ENCODE measurements at places on chromosomes 12 and 14.

- DNase-seq = no peak
Measured at GRCh38 chr14:28375295-28375694, 391.3 kb upstream of the FOXG1 start.

DNA sequence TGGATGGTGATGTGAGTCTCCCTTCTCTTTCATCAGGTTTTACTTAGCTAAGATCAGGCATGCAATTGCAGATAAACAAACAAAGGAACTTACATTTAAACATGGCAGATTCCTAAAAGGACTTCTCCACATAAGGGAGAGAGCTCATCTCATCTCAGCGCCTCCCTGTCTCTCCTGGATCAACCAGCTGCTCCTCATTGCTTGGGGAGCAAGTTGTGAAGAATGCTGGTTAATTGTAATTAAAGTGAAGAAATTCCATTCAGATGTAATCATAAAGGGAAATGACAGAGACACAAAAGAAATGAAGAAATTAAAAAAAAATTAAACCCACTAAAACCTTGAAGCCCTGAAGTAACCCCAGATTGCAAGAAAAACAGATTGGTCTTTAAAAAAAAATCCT lies 104.4 kb upstream of the DIO2 start:
- no peak for DNase-seq

DNA sequence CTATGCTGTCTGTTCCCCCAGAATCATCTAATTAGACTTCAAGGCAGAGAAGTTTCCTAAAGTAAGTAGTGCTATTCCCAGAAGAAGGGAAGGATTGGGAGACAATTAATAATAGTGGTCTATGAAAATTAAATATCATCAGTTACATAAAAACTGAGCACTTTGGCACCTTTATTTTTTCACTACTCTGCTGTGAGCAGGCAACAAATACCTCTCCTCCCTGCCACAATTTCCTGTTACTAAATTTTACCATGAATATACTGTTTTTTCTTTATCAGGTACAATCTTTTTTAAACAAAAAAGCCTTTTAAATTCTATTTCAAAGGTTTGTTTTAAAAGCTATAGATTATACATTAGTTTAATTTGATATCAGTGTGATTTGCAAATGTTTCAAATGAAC lies 29.4 kb upstream of the KRAS start:
- DNase-seq = no peak

GRCh38 chr12:68602720-68603119 lies 8.0 kb upstream of the RAP1B start:
- DNase-seq = no peak

DNA sequence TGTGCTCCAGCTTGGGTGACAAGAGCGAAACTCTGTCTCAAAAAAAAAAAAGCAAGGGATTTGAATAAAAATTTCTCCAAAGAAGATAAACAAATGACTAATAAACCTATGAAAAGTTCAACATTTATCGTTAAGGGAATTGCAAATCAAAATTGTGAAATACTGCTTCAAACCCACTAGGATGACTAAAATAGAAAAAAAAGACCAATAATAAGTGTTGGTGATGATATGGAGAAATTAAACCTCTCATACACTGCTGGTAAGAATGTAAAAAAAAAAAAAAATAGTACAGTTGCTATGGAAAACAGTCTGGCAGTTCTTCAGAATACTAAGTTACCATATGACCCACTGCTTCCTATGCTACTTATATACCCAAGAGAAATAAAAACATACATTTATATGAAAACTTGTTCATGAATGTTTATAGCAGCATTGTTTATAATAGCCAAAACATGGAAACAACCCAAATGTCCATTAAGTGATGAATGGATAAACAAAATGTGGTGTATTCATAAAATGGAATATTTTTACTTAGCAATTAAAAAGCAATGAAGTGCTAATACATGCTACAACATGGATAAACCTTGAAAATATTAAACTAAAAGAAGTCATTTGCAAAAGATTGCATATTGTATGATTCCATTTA lies 39.4 kb upstream of the TMPRSS12 start:
- DNase-seq = no peak

- DNase-seq = no peak
Measured at GRCh38 chr12:47722941-47723631, 2.2 kb downstream of the ENDOU start.

- no peak for DNase-seq
Measured at GRCh38 chr12:98743362-98743953, 98.4 kb downstream of the APAF1 start.

GRCh38 chr14:22220427-22220826 lies 368.6 kb downstream of the DAD1 start:
- DNase-seq = no peak

DNA sequence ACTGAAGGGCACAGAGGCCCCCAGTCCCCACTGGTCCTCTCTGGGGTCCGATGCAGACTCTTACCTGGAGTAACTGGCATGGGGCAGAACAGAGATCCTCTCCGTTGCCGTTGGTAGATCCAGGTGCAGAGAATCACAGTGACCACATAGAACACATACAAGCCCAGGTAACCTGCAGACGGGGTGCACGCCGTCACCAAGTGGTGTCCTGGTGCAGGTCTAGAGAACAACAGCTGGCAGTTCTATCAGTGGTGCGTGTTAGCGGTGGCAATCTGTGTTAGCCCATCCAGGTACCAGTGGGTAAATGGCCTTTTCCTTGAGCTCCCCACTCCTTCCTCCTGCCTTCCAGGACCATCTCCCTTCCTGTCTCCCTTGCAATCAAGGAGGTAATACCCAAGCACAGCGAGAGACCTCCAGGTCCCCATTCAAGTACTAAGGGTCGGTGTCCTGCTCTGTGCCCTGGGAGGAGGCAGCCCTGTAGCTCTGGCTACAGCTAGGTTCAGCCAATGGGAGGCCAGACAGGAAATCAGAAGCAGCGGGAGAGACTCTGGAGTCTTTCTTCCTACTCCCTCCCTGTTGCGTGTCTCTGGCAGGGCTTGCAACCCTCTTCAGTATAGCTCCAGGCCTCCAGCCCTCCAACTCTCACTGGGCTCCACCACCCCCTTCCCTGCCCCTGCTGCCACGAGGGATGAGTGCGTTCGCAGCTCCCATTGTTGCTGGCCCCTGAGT lies 15.8 kb downstream of the SLC8B1 start:
- no peak for DNase-seq

DNA sequence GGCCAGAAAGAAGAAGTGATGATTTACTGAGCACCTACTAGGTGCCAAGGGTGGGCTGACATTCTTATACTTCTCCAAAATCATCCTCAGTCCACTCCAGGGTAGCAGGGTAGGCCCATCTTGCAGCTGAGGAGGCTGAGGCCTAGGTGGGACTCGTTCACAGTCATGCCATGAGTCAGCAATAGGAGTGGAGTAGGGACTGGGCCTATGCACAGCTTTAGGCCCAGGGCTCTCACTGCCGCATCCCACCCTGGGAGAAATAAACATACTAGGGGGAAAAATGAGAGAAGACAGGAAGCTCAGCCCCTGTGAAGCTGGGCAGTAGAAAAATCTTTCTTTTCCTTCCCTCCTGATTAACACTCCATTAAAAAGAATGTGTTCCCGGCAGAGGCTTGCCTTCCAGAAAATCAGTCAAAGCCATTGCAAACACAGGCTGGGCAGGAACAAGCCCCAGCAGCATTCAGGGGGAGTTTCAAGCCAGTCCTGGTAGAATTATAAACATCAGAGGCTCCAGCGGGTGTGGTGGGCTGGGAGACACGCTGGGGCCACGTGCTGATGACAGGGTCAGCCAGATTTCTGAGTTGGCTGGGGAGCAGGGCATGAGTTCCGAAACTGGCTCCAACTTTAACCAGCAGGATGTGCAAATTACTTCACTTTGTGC lies 1.8 kb downstream of the HSPB8 start:
- no peak for DNase-seq

DNA sequence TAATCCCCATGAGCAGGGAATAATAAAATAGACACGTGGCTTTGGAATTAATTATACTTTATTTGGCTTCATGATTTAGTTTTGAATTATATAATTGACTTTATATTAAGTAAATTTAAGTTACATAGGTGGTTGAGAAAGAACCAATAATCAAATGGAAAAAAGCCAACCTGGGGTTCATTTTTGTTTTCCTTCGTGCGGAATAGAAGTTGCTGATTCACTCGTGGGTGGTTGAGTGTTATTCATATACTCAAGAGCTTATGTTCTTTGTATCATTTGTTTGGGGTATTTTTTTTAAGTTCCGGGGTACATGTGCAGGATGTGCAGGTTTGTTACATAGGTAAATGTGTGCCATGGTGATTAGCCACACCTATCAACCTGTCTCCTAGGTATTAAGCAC lies 58.0 kb downstream of the ZNF664 start:
- no peak for DNase-seq

- no peak for DNase-seq
Measured at GRCh38 chr12:470133-470532, 10.4 kb downstream of the B4GALNT3 start.

DNA sequence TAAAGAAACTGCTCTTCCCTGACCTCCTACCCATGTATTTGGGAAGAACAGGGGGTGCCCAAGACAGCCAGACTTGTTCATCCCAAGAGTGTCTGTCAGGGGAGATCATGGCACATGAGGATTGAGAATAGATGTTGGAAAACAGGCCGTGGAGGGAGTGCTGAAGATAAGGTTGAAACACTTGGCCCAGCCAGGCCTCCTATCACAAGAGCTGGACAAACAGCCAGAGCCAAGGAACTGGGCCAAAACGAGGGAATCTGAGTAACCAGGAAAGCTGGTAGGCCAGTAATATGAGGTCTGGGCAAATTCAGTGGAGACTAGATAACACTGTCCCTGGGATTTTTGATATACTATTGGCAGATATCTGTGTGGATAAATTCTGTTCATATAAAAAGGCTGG lies 161.7 kb downstream of the TMX1 start:
- no peak for DNase-seq

GRCh38 chr12:48454667-48455066 lies 17.7 kb upstream of the ANP32D start:
- DNase-seq = no peak

DNA sequence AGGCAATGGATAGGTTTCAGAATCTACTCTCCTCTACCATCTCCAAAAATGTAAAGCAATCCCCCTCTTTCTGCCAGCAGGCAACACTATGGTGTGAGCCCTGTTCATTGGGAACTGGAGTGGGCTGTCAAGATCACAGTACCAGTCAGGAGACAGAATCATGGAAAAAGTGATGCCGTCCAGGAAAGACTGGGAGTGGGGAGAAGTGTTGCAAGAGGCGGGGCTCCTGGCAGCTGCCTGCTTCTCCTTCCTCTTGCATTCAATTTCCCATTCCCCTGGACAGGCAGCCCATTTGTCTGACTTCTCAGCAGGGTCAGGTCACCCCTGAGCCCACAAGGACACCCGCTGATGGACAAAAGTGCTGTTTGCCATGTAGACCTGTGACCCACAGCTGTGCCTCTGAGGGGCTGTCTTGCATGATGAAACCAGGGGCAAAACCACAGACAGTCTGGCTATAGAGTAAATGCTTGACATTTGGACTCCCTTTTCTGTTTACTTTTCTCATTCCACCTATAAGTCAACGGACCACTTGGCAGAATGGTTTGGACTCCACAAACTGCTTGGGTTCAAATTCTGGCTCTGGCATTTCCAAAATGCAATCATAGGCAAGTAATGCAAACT lies 30.1 kb upstream of the RPH3A start:
- DNase-seq = no peak

- no peak for DNase-seq
Measured at GRCh38 chr14:36723530-36723929, 61.9 kb downstream of the PAX9 start.

- DNase-seq = no peak
Measured at GRCh38 chr12:111767362-111768158, 827 bp downstream of the ALDH2 start.

GRCh38 chr12:57461917-57462250 lies 2.3 kb downstream of the GLI1 start:
- DNase-seq = no peak

DNA sequence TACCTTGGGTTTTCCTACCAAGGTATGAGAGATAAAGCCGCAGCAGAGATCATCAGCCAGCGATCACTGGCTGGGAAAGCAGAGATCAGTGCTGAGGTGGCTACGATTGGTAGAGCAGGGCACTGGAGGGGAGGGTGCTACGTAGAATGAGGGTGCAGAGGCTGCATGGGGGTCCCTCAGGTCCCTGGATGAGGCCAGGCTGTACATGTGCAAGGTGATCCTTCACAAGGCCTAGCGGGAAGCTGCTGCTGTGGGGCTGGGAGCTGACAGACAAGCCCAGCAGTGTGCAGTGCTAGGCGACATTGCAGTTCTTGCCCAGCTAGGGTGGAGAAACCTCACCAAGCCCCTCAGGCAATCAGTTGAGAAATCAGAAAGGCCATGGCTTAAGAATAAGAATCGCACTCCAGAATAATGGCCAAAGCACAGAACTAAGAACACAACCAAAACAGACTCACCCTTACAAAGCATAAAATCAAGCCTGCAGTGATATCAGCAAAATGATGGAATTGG lies 37.2 kb upstream of the GPR132 start:
- no peak for DNase-seq
